NAMALWA (cell line): ENCODE measurements at places on chromosomes 4 and X.

- no peak for DNase-seq
Observed at GRCh38 chr4:23774909-23775308, 114.9 kb downstream of the PPARGC1A start.

DNA sequence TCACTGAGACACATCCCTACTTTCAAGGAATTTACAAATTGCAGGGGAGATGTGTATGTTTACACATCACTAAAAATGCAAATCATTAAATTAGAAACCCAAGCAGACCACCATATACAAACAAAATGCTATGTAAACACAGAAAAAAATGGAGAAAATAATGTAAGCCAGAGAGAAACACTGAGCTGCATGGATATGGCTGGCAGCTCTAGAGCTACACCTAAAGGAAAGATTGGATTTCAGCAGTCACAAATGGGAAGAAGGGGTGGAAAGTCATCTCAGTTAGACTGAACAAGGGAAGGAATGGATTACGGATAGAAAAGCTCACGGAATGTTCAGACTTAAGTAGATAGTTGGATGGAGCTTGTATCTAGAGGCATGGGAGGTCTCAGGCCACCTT is 186.3 kb downstream of the MOSPD2 start:
- DNase-seq = no peak

DNA sequence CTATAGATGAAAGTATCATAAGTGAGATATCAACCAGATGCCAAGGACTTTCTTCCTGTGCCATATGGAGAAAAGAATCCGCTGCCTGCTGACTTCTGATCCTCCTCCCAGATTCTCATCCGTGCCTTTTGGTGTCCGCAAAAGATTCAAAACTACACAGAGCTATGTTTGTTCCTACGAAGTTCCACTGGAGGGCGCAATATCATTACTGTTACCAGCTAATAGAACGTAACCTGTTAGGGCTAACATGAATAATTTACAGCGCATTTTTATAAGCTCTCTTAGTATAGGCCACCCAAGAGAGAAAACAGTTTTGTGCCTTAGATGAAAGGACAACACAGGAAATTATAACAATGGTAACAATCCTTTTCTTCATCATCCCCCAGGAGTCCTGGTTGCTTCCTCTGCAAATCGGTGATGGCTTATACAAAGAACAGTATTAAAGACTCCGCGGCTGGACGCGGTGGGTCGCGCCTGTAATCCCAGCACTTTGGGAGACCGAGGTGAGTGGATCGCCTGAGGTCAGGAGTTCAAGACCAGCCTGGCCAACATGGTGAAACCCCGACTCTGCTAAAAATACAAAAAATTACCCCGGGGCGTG is 22.8 kb upstream of the CENPVL3 start:
- DNase-seq = peak; percentile 59

- no peak for DNase-seq
Observed at GRCh38 chrX:39204945-39205344, 403.7 kb downstream of the MID1IP1 start.
